ENCODE measurements at places on chromosomes 6 and 20. TPM values are rescaled to one million over a fixed set of nuclear protein-coding genes. Genes with fewer than 3 reads are reported as not detected.

DNA sequence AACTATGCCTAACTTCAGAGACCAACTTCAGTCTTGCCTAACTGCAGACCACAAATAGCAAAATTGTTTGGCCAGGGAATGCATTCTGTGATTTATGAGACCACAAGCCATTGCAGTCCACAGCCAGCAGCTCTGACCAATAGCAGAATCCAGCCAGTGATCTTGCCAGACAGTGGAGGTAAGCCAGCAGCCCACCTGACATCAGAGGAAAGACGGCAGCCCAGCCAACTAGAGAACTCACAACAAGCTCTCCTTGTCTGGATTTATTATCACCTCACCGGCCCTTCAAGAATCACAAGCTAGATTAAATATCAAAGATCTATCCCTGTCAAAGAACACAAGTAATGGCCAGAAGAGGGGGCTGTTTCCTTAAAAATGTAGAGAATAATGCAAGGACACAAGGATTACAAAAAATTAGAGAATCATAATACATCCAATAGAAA is 66.5 kb upstream of the SLC35F1 start:
- H3K4me3 ChIP-seq: no peak overlapping the region
- DNase-seq: peak; percentile 60
- H3K27me3 ChIP-seq: no peaks in the 10 kb centered on the region
- H3K27ac ChIP-seq: no peak overlapping the region
- H3K36me3 ChIP-seq: no peaks in the 10 kb centered on the region
- H3K4me1 ChIP-seq: no peaks in the 10 kb centered on the region

GRCh38 chr6:66103354-66103753 is 396.3 kb upstream of the EYS start:
- no peak overlapping the region for H3K4me3 ChIP-seq
- H3K27ac ChIP-seq: no peak overlapping the region
- H3K4me1 ChIP-seq: no peaks in the 10 kb centered on the region
- no peaks in the 10 kb centered on the region for H3K27me3 ChIP-seq
- no peaks in the 10 kb centered on the region for H3K36me3 ChIP-seq
- no peak for DNase-seq

PDYN gene
- not detected for total RNA-seq

DNA sequence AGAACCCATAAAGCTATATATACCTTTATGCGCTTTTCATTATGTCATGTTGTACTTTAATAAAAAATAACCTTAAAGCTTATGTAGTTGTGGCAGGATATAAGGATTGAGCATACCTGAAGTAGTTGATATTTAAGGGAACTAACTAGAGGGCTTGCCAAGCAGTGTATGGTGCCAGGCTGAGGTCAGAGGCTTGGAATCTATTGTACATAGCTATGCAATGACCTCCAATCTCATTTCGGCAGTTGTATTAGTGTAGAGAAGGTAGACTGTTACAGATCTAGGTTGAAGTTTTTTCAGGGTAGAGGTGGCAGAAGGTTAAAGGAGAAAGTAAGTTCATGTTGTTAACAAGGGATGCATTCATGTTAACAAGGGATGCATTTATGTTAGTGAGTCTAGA is 397.7 kb upstream of the HS3ST5 start:
- no peak overlapping the region for H3K27ac ChIP-seq
- H3K36me3 ChIP-seq: no peaks in the 10 kb centered on the region
- H3K4me3 ChIP-seq: no peak overlapping the region
- no peaks in the 10 kb centered on the region for H3K27me3 ChIP-seq

DNA sequence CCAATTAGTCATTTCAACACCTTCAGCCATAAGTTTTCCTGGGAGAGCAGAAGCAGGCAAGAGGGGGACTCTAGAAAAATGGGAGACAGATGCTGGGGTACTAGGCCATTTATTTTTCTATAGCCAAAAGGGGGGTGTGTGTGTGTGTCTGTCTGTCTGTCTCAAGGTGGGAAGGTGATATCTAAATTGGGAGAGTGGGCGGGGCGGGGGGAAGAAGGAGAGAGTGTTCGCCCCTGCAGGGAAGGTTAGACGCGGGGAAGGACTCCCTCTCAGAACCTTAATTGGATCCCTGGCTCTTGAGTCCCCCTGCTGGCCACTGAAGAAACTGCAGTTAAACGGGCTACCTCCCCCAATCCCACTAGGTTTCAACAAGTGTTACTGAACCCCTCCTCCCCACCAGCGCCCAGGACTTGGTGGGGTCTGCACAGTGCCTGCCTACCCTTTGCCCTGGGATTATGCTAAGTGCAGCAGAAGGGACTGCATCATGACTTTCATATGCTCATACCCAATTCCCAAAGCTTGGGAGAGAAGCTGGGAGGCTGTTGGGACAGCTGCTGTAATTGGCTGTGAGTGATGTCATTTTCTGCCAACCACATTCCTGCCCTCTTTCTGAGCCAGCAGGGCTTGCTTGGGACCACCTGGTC is 45.8 kb downstream of the FOXP4 start:
- no peak overlapping the region for H3K27ac ChIP-seq
- no peaks in the 10 kb centered on the region for H3K36me3 ChIP-seq
- peaks cover 12% of the 10 kb centered on the region for H3K4me1 ChIP-seq
- DNase-seq: peak; percentile 55
- no peak overlapping the region for H3K4me3 ChIP-seq

- H3K27ac ChIP-seq: no peak overlapping the region
- no peak for DNase-seq
- H3K4me1 ChIP-seq: peaks cover 19% of the 10 kb centered on the region
- no peaks in the 10 kb centered on the region for H3K27me3 ChIP-seq
Observed at GRCh38 chr20:18223409-18223808, 64.9 kb upstream of the ZNF133 start.

FARS2 gene
- total RNA-seq: 16.5 TPM

SAMD5 gene
- not detected for total RNA-seq

TMC2 gene
- not detected for total RNA-seq

DNA sequence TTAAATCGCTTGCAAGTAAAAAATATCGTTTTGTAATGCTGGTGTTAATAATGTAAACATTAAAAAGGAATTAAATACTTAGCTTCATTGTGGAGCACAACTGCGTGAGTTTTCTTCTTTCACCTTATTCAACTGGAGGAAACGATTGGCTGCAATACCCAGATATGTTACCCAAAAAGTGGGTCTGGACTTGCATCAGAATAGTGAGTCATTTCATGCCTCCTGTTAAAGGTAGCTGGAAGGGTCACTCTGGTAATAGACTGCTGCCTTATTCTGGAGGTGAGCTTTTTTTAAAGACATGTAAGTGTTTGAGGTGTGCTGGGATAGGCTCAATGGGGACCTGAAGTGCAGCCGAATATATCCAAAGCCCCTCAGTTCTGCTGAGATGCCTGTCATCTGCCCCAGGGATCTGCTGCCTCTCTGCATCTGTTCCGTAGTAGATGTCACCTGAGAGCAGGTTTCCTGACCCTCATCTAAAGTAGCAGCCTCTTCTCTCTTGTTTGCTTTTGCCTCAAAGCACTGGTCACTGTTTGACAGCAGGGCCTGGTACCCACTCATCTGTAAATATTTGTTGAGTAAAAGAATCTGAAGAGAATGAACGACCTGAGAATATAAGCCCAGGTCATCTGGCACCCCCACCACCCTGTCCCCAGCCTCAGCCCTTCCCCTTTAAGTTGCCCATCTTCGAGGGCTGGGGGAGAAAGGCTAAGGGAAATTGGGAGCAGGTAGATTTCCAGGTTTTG is 5.6 kb upstream of the UQCC2 start:
- no peaks in the 10 kb centered on the region for H3K36me3 ChIP-seq
- DNase-seq: no peak
- H3K4me1 ChIP-seq: no peaks in the 10 kb centered on the region
- H3K4me3 ChIP-seq: no peak overlapping the region

- no peak overlapping the region for H3K4me3 ChIP-seq
- no peaks in the 10 kb centered on the region for H3K4me1 ChIP-seq
- no peak for DNase-seq
- peaks cover 40% of the 10 kb centered on the region for H3K27me3 ChIP-seq
Observed at GRCh38 chr6:15677822-15678221, 15.0 kb upstream of the DTNBP1 start.

GRCh38 chr20:31835554-31835953 is 9.8 kb downstream of the FOXS1 start:
- H3K4me3 ChIP-seq: no peak overlapping the region
- no peaks in the 10 kb centered on the region for H3K27me3 ChIP-seq
- H3K27ac ChIP-seq: no peak overlapping the region

RIMS1 gene
- total RNA-seq: 10.6 TPM

GRCh38 chr20:63967330-63968135 is 2.2 kb downstream of the ZNF512B start:
- H3K4me1 ChIP-seq: peaks cover 5% of the 10 kb centered on the region
- H3K27ac ChIP-seq: no peak overlapping the region
- H3K27me3 ChIP-seq: no peaks in the 10 kb centered on the region
- H3K36me3 ChIP-seq: no peaks in the 10 kb centered on the region

DNA sequence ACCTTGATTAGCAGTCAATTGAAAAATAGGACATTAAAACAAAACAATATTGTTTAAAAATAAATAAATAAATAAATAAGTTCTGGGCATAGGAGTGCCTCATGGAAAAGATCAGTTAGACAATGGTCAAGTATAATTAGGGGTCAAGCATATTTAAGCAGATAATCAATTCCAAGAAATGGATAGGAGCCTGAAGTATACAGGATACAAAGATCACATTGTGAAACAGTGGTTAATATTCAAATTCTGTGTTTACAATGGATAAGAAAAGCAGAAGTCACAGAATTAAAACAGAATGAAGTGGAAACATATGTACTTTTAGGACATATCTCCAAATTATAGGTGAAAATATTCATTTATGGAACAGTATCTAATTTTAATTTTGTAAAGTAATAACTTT is 1028.6 kb upstream of the CITED2 start:
- peaks cover 24% of the 10 kb centered on the region for H3K4me1 ChIP-seq
- no peaks in the 10 kb centered on the region for H3K27me3 ChIP-seq
- no peaks in the 10 kb centered on the region for H3K36me3 ChIP-seq
- H3K27ac ChIP-seq: no peak overlapping the region

TMEM217 gene
- 4.6 TPM for total RNA-seq

DNA sequence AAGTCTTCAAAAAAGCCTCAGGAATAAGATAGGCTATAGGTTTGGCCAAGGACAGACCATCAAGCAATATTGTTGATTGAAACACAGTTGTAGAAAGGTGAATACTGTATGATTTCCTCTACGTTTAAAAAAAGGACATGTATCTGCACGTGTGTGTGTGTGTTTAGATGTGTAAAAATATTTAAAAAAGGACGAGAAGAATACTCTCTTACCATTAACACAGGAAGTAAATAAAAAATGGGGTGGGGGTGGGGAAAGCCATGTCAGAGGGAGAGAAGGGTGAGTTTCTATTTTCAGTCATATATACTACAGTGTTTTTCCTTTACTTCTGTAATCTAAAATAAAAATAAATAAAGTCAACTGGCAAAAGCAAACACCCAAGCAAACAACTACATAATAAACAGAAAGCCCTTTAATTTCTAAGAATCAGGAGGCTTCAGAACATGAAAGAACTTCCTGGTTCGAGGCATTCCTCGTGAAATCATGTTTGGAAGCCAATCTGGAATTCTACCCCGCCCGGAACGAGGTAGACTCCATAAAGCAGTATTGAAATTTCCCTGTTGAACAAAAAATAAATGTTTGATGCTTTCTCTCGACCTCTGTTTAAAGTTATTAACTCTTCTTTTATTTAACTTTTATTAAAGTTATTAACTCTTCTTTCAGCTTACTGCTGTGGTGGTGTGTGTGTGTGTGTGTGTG is 158.1 kb upstream of the ZNF217 start:
- H3K36me3 ChIP-seq: no peaks in the 10 kb centered on the region
- peaks cover 32% of the 10 kb centered on the region for H3K4me1 ChIP-seq
- H3K4me3 ChIP-seq: no peak overlapping the region
- H3K27ac ChIP-seq: peak overlapping the region; percentile 90
- DNase-seq: peak; percentile 29

PLCB4 gene
- total RNA-seq: 9.5 TPM

DNA sequence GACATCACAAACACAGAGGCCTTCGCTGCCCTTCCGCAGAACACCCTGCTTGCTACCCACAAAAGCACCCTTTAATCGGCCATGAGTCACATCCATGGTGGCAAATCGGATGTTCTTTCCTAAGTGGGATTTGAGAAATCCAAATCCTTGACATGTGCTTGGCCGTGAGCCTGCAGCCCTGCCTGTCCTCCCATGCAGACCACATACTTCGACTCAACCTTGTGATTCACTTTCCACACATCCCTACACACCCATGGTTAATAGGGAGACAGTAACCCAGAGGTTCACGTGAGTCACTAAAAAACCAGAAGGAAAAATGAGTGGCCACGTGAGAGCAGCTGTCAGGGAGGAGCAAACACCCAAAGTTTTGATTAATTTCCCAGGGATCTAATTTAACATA is 19.4 kb downstream of the RAMACL start:
- no peaks in the 10 kb centered on the region for H3K36me3 ChIP-seq
- H3K27me3 ChIP-seq: no peaks in the 10 kb centered on the region
- H3K4me3 ChIP-seq: no peak overlapping the region
- H3K4me1 ChIP-seq: peaks cover 24% of the 10 kb centered on the region
- peak; percentile 95 for DNase-seq
